Right forelimb (tissue), 1 donor: ENCODE measurements at places on chromosomes 3 and 15.

- no peak for DNase-seq
Observed at GRCh38 chr3:154464440-154465190, 34.6 kb upstream of the GPR149 start.

- no peak for DNase-seq
Observed at GRCh38 chr15:38300395-38300794, 47.8 kb downstream of the SPRED1 start.

DNA sequence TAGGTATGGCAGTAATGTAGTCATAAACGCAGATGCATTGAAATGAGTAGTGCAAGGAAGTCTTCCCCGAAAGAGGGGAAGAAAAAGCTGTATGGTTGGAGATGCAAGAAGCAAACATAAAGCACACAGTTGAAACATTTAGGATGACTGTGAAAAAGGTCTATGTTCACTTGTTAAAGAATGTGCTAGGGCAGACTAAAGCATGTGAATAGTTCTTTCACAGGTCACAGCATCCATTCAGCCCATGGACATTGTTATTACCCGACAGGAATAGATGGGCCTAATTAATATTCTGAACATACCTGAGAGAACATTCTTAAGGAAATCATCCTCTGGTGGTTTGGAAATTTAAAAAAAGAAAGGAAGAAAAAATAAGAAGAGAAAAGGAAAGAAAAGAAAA lies 595.2 kb downstream of the ZIC1 start:
- no peak for DNase-seq

DNA sequence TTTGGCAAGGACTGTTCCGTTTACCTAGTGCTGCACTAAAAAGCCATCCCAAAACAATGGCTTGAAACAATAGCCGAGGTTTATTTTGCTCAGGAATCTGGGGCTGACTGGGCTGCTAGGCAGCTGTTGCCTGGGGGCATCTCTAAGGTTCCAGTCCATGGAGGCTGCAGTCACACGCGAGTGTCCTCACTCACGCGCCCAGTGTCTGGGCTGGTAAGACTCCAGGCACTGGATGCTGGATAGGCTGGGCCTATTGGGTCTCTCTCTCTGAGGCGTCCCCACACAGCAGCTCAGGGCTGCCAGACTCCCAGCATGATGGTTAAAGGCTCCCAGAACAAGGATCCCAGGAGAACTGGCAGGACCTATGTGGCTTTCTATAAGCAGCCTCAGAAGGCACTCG lies 34.2 kb downstream of the ALS2CL start:
- no peak for DNase-seq

- DNase-seq: no peak
Observed at GRCh38 chr3:73655197-73655596, 30.5 kb upstream of the PDZRN3 start.

DNA sequence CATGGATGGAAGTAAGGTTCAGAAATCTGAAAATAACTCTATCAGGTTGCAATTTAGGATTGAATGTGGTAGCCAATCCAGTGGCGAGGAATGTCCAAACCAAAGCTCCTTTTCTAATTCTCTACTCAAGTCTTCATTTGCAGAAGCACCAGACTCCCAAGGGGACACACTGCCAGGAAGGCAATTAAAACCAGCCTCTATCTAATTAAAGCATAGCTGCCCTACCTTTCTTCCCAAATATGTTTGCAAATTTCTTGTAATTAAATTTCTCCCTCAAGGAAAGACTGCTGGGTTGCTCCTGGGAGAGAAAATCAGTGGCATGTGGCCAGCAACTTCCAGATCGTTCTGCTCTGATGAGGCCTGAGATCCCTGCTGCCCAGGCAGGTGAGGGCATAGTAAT lies 153.4 kb upstream of the MCTP2 start:
- DNase-seq: no peak

GRCh38 chr3:156509189-156510174 lies 45.4 kb downstream of the SSR3 start:
- no peak for DNase-seq

GRCh38 chr3:8627201-8627940 lies 17.2 kb downstream of the SSUH2 start:
- no peak for DNase-seq

GRCh38 chr3:78201091-78201490 lies 1161.2 kb downstream of the ROBO2 start:
- DNase-seq: no peak

DNA sequence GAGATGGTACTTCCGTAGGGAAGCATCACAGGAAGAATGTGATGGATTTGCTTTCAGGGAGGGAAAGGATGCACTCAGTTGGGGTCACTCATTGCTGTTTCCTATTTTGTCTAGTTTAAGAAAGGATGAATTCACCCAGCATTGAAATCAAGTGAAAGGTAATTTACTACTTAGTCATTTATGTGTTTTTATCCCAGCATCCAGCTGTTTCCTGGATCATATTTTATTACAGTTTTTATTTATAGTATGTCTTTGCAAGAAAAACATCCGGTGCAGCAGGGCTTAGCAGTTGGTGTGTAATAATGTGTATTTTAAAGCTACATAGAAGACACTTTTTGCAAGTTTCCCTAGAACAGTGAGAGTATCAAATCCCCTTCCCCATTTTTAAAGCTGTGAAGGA lies 37.4 kb upstream of the GOLGA8B start:
- DNase-seq: no peak

- no peak for DNase-seq
Observed at GRCh38 chr3:77602722-77603121, 562.8 kb downstream of the ROBO2 start.

- DNase-seq: no peak
Observed at GRCh38 chr15:69648775-69649735, 196.4 kb downstream of the RPLP1 start.

DNA sequence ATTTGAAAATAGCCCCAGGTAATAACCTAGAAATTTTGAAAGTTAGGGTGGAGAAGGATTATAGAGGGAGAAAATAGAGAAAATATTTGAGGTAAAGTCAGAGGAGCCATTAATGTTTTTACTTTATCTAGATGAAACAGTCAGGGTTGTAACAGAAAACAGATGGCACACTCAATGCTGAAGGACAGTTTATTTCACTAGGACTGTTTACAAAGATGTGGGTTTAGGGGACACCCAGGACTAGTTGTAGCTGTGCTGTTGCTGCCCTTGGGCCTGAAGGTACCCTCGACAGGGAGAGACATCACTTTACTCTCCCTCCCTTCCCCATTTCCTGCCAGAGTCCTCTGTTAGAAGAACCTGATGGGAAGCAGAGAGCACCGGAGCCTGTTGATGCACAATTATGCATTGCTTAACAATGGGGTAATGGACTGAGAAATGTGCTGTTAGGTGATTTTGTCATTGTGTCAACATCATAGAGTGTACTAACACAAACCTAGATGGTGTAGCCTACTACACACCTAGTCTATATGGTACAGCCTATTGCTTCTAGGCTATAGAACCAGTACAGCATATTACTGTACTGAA lies 103.8 kb downstream of the GALK2 start:
- no peak for DNase-seq

GRCh38 chr15:30043211-30043655 lies 39.5 kb upstream of the GOLGA8J start:
- no peak for DNase-seq

GRCh38 chr3:49638445-49638844 lies 35.7 kb upstream of the APEH start:
- no peak for DNase-seq

GRCh38 chr15:82301296-82302016 lies 38.8 kb downstream of the SAXO2 start:
- DNase-seq: no peak

- DNase-seq: no peak
Observed at GRCh38 chr3:74808506-74809275, 194.2 kb upstream of the CNTN3 start.

GRCh38 chr3:76638006-76638405 lies 401.9 kb upstream of the ROBO2 start:
- no peak for DNase-seq

DNA sequence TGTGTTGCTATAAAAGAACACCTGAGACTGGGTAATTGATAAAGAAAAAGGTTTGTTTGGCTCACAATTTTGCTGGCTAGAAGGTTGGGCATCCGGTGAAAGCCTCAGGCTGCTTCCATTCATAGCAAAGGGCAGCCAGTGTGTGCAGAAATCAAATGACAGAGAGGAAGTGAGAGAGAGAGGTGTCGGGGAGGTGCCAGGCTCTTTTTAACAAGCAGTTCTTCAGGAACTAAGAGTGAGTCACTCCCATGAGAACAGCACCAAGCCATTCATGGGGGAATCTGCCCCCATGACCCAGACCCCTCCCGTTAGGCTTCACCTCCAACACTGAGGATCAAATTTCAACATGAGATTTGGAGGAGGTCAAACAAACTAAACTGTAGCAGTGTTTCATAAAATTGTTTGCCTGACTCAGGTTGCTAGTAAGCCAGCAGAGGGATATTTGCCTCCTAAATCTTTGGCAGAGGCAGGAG lies 4.5 kb upstream of the PARP15 start:
- DNase-seq: no peak

GRCh38 chr15:58590926-58591325 lies 158.6 kb downstream of the ADAM10 start:
- DNase-seq: no peak

GRCh38 chr3:42685891-42686820 lies 819 bp downstream of the KLHL40 start:
- DNase-seq: peak; percentile 47

GRCh38 chr3:35678643-35679161 lies 39.4 kb downstream of the ARPP21 start:
- peak; percentile 46 for DNase-seq

- no peak for DNase-seq
Observed at GRCh38 chr3:49807431-49808114, 4.5 kb downstream of the INKA1 start.

DNA sequence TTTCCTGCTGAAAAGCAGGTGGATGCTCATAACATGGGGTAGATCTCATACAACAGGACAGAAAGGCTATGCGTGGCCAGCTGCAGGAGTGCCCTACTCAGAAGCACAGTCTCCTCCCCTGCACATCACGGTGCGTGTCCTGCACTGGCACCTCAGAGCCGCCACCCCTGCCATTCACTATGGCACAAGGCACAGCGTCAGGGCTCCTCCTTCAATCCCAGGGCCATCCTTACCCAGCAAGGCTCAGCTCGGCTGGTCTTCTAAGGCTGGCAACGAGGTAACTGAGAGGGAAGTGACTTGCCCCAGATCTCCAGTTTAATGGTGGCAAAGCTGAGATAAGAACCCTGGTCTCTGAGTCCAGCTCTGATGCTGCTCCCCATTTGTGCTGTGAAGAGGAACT lies 97.1 kb downstream of the CPN2 start:
- no peak for DNase-seq

DNA sequence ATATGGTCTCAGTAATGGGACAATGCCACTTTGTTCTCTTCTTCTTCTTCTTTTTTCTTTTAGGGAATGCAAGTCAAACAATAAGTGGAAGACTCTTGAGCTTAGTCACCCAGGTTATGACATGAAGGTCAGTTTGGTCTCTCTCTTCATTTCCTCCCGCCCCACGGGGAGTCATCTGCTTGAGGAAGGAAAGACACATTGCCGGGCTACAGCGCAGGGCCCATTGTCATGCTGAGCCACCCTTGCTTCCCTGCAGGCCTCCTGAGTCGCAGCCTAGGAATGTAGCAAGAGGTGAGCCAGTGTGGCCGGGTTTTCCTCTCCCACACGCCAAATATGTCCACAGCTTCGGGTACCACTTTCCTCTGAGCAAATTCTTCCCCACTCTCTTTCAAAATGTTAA lies 47.6 kb downstream of the RAP2B start:
- DNase-seq: no peak

DNA sequence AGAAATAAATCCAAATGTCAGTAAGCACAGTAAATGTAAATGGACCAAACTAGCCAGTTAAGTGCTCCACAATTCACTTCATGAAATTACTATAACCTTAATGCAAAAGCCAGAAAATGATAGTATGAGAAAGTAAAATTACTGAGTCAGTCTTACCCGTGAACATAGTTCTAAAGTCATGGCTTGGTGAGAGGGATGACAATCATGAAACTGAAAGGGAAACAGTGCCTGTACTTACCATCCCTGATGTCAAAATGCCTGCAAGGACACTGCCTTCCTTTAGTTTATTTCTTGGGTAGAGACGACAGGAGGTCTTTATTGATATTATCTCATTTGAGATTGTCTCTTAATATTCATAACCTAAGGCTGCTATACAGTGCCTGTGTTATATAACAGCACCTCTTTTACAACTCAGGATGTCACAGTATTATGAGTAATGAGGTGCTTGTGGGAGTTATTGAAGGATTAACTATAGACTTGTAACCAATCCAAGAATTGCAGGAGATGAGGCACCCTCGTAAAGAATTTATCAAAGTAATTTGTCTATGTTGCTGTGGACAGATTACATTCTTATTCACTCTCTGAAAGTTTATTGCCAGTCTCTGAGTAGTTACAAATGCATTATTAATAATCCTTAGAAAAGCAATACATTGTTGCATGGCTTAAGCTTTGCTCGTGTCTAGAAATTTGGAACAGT lies 142.9 kb upstream of the BFSP2 start:
- DNase-seq: no peak

- no peak for DNase-seq
Observed at GRCh38 chr3:5464649-5465048, 277.1 kb downstream of the EDEM1 start.

DNA sequence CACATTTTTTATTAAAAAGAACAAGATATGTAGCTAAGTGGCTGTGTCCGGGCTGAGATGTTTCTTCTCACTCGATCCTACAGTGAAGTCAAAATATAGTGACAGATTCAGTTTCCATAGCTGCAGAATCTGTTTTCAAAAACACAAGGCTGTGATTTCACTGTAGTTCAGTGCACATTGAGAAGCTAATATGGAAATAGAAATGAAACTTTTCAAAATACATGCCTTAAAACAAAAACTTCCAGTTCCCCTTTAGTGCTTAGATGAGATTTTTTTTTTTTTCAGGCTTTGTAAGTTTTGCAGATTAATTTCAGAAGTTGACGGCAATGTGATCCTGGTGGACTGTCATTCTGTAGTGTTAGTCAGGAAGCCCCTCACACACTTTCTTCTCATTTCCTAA lies 23.8 kb upstream of the TRAK1 start:
- no peak for DNase-seq

DNA sequence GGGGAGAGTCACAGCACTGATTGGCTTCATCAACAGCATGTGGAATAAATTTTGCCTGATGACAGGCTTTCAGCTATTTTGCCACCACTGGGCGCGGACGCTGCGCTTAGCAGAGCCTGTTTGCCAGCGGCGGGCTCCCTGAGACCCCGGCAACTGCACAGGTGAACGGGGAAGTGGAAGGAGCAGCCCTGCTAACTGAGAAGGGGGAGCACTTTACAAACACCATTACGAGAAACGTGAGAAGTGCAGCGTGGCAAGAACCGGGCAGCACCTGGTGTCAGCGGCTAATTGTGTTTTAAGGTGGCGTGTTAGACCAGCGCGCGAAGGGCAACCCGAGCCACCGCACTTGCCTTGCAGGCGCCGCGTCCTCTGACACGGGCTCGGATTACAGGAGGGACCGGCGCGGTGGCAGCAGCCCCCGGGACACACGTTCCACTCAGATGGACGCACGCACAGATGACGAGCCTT lies 307.8 kb upstream of the ARRDC4 start:
- DNase-seq: no peak

GRCh38 chr15:40249477-40250303 lies 10.8 kb downstream of the PAK6 start:
- DNase-seq: peak; percentile 35
